ENCODE measurements at places on chromosomes 6 and 20.
A peak's percentile ranks its signal among the peaks of the same experiment; 100 is the strongest.

DNA sequence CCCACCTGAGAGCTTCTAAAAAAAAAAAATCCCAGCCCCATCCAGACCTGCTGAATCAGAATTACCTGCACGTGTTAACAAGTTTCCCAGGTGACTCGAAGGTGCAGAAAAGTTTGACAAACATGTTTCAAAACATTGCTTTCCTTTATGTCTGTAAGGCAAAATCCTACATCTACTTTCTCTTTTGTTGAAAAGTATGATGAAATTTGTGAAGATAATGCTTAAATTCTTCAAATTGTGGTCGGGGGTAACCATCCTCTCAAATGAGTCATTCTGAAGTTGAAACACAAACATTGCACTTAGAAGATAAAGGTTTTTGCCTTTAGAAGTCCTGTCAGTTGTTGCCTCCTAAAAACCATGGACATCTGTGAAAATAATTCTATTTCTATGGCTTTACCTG, 429.7 kb downstream of the EPHA7 start:
- DNase-seq, result peak; percentile 2

DNA sequence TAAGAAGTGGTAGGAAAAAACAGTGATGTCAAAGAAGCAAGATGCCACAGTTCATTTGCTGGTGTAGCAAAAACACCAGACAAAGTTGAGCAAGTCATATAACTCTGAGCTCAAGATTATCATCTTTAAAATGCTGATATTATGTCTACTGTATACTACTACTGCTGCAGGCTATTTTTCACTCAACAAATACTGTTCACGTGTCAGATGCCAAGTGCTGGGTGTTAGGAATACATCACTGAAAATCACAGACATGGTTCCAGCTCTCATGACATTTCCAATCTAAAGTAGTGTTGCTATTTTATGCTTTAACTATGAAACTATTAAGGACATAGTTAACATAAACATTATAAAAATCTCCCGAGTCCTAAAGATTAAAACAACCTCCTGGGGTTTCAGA, 163.0 kb downstream of the NKAIN2 start:
- DNase-seq, result no peak

GRCh38 chr20:60115451-60115850, 157.2 kb downstream of the CDH26 start:
- no peak for DNase-seq

DNA sequence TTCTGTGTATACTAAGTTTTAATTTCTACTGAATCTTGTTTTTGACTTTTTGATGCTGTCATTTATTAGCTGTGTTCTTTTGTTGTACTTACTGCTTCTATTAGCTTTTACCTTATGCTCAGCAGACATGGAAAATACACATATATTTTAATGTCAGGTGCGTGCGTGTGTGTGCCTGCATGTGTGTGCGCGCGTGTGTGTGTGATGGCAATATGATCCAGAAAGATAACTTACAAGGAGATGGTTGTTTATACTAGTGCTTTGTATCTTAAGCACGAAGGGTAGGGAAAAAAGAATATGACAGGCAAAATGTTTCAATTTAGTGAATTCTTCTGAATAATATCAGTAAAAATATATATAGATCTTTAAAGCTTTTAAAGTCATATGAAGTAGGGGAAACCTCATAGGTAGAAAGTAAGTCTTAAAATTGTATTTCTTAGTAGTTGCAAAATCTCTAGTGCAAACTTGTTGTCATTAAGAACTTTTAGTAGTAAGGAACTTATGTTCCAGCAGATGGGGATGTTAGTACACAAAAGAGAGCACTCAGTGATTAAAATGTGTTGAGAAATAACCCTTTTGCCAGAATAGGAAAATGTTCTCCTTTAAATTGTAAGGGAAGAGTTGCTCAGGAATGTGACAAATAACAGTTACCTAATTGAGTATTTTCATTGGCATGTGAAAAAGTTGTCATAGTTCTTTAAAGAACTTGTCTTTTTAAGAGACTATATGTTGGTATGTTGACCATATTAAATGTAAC, 13.2 kb downstream of the QKI start:
- peak; percentile 81 for DNase-seq

DNA sequence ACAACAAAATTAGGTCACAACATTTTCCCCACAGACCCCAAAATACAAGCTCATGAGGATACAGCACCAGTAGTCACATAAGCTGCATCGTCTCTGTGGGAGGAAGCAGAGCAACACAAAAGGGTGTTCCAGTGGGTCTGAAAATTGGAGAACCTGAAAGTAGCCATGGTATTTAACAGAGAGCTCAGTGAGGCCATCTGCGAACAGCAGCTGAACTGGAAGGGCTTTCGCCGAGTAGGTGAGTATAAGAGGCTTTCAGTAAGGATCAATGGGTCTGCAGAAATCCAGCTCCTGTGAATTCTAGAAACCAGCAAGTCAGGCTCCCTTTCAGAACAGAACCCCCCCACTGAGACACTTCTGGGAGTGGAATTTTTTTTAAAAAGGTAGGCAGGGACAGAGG, 120.0 kb upstream of the RREB1 start:
- no peak for DNase-seq

GRCh38 chr6:128410584-128410983, 109.8 kb downstream of the PTPRK start:
- DNase-seq, result no peak

GRCh38 chr6:75494290-75494689, 690 bp upstream of the FILIP1 start:
- no peak for DNase-seq
